HS-5 (cell line): ENCODE measurements at places on chromosomes 5 and 9.

DNA sequence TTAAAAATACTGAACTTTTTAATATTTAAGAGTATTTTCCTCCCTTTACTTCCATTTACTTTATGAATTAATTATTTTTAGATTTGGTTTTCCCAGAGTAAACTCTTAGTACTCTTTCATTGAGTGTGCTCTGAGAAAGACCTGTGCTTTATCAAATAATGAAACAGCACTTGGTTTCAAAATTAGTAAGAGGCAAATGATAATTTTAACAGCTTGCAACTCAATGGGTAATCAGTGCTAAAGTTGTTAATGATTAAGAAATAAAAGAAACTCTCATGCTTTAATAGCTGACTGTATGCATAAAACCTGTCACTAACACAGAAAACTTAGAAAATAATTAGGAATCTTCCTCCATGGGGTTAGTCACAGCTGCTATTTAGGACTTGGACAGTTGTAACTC, 244.4 kb downstream of the RFX3 start:
- no peak for DNase-seq

DNA sequence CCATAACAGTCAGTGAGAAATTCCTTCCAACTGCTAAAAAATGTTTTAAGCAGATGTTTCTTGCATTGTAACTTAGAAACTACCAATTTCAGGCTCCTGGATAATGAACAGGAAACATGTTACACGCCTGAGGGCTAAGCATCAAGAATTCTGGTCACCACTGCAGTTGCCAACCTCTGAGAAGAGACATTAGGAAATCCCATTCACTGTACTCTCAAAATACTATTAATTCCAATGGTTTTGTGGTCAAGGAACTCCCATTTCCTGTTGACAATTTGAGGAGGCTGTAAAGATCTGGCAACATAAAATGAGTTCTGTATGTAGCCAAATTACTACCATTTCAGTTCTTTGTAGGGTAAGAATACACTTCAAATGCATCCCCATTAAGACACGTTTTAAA, 456.0 kb upstream of the MEF2C start:
- peak; percentile 24 for DNase-seq

- DNase-seq, result no peak
These were observed 21.0 kb downstream of the CSF1R start for GRCh38 chr5:150065346-150065745.

GRCh38 chr5:146731909-146732659, 146.5 kb downstream of the PPP2R2B start:
- DNase-seq, result peak; percentile 96

- no peak for DNase-seq
These were observed 92.7 kb downstream of the TRIO start for GRCh38 chr5:14235872-14236271.

- DNase-seq, result no peak
These were observed 8.5 kb downstream of the ARSK start for GRCh38 chr5:95563367-95563766.

- no peak for DNase-seq
These were observed 43.8 kb downstream of the GCNT1 start for GRCh38 chr9:76502746-76503145.
